ENCODE measurements at places on chromosomes 12 and 14.

- DNase-seq: no peak
These were observed 132.3 kb downstream of the TMEM132C start for GRCh38 chr12:128399253-128399652.

- no peak for DNase-seq
These were observed 16.7 kb downstream of the NEUROD4 start for GRCh38 chr12:55036326-55037115.

- no peak for DNase-seq
These were observed 100.3 kb downstream of the DAD1 start for GRCh38 chr14:22488522-22489243.

- no peak for DNase-seq
These were observed 105.5 kb downstream of the BCL11B start for GRCh38 chr14:99166506-99166905.

GRCh38 chr14:53412819-53413675 lies 259.9 kb upstream of the DDHD1 start:
- no peak for DNase-seq

DNA sequence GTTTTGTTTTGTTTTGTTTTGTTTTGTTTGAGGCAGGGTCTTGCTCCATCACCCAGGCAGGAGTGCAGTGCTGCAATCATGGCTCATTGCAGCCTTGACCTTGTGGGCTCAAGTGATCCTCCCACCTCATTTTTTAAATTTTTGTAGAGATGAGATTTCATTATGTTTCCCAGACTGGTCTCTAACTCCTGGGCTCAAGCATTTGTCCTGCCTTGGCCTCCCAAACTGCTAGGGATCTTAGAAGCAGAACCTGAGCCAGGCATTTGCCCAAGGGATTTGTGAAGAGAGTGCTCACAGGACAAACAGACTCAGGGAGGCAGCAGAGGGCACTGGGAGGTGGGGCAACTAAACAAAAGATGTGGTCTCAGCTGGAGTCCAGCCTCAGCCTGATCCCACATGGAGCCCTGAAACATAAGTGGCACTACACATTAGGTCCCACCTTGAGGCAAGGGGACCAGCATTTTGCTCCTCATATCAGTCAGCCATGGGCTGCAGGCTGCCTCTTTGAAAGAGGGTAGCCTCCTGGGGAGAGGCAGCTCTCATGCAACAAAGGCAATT lies 86.2 kb upstream of the CMKLR1 start:
- DNase-seq: no peak

DNA sequence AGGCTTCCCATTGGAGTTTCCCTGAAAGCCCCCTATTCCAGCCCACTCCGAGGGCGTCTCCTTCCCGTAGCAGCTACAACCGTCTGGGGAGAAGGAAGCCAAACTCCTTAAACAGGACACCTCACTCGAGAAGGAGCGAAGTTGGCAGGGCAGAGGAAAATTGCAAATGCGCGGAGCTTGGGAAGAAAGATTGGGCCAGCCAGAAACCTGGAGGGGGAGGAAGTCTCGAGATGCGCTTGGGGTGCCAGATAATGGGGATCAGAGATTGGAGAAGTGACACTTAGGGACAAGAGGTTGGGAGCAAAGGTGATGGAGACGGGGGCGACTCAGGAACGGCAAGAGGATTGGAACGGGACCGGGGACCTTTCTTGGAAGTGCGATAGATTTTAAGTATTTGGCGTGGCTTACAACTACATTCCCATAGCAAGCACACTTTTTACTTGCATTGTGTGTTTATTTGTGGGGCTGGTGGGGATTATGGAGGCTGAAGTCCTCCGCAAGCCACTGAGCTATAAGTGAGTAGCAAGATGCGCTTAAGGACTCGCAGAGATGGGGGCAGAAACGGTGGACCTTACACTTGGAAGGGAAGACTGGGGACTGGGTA lies 926 bp downstream of the HRK start:
- DNase-seq: no peak

DNA sequence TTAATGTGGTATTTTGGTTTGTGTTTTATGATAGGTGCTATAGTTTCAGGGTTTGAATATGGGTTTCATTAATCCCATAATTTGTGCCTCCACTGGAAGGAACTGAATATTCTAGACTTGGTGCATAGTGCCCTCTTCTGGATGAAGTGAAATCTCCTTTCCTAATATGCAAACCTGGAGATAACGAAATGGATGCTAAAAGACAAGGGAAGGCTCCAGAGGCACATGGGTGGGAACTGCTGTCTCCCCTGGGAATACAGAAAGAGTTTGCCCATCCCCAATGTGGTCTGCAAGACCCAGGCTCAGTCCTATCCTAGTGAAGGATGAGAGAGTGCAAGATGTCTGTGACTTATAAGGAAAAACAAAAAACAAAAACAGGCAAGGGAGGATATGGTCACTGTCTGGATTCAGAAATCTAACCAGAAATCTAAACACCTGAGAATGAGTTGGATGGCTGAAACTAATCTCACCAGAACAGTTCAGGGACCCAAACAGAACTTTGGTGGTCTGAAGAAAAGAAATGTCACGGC lies 142.3 kb upstream of the TMPO start:
- DNase-seq: no peak

DNA sequence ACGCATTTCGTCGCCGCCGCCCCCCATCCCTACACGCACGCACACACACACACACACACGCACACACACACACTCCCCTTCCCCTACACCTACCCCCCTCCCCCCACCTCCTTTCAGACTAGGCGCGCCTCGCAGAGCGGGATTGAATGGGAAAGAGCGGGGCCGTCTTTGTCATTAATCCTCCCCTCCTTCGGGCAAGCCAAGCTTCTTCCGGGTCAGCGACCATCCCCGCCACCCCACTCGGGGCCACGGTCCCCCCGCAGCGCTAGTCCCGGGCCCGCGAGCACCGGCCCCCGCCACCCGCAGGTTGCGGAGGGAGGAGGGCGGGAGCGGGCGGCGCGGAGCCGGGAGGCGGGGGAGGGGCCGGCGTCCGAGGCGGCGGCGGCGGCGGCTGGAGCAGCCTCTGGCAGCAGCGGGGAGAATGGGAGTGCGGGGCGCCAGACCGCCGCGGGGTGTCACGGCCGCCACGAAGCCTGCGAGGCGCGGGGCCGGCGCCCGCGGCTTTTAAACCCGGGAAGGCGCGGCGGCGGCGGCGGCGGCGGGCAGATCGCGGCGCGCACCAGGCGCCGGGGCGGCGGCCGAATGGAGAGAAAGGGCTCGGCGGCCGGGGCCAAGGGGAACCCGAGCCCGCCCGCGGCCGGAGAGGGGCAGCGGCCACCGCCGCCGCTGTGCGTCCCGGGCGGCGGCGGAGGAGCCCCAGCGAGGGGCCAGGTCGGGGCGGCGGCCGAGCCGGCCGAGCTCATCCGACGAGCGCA lies at the start of gene TTC9:
TSS of gene TTC9 (plus strand) at position 369 of the 755 bp plus-strand sequence. CDS start at position 583, 214 bp downstream.
- no peak for DNase-seq

DNA sequence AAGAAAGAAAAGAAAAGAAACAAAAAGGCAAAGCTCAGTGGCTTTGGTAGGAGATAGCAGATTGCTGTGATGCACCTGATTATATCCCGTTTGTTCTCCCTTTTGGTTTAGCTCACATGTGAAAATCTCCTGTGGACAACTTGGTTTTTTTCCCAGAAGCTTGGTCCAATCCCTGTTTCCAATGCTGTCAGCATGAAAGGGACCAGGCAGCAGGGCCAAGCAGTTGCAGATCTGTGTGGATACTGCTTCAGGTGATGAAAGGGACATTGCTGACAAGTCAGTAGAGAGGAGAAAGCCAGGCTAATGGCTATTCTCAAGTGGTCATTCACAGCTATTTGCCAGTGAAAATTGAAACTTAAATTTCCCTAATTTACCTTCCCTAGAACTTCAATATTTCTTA lies 18.8 kb upstream of the SLCO1A2 start:
- DNase-seq: no peak

DNA sequence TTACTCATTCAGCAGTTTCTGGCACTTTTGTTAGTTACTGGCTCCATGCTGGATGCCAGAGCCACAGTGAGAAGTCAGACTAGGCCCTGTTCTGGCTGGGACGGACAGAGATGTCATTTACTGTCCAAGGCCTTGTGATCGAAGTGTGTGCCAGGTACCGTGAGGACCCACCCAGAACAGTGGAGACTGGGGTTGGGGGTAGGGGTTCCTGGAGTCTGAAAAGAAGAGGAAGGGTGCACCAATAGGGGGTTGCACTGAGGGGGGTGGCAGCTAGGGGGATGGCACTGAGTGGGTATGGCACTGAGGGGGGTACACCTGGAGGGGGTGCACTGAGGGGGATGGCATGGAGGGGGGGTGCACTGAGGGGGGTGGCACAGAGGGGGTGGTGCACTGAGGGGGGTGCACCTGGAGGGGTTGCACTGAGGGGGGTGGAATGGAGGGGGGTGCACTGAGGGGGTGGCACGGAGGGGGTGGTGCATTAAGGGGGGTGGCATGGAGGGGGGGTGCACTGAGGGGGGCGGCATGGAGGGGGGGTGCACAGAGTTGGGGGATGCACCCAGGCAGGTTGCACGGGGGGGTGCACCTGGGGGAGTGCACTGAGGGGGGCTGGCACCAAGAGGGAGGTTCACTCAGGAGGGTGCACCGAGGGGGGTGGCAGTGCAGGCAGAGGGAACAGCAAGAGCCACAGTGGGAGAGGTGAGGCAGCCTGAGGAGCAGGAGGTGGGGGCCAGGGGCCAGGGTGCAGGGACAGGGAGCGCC lies 10.6 kb upstream of the CYP46A1 start:
- DNase-seq: no peak

DNA sequence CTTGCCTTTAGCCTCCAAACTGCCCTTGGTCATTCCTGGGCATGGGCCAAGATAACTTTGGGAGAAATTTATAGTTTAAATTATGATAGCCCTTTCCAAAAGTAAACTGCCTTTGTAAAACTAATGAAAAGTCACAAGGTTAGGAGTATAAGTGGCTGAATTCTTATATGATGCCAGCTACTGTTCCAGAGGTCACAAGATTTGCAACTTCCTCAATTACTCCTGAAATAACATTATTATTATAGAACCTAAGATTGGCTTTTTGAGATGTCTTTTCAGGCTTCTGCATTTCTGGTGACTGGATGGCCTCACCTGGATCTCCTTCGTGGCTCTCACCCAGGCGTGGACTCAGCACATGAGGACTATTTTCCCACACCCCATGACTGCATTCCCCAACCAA lies 55.0 kb downstream of the OSBPL8 start:
- DNase-seq: no peak

DNA sequence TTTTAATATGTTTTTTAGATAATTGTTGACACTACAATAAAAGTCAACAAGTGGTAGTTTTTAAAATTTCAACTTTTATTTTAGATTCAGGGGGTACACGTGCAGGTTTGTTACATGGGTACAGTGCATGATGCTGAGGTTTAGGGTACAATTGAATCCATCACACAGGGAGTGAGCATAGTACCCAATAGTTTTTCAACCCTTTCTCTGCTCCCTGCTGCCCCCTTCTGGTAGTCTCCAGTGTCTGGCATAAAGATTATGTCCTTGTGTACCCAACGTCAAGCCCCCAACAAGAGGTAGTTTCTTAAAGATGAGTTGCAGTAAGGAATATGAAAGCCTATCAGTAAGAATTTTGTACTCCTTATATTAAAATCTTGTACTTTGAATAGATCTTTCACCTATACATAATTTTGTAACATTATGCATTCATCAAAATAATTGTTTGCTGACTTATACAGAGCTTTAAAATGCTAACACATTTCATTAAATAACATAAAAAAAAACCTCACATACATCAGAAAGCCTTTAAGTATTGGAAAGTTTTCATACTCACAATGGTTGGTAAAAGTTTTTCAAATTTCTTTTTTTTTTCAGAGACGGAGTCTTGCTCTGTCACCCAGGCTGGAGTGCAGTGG lies 5.4 kb upstream of the RALGAPA1 start:
- DNase-seq: peak; percentile 77

GRCh38 chr14:54778618-54779345 lies 123.8 kb downstream of the GCH1 start:
- DNase-seq: no peak

GRCh38 chr14:54623279-54624004 lies 56.5 kb downstream of the SAMD4A start:
- no peak for DNase-seq

GRCh38 chr12:54404061-54405004 lies 14.7 kb downstream of the ITGA5 start:
- no peak for DNase-seq

DNA sequence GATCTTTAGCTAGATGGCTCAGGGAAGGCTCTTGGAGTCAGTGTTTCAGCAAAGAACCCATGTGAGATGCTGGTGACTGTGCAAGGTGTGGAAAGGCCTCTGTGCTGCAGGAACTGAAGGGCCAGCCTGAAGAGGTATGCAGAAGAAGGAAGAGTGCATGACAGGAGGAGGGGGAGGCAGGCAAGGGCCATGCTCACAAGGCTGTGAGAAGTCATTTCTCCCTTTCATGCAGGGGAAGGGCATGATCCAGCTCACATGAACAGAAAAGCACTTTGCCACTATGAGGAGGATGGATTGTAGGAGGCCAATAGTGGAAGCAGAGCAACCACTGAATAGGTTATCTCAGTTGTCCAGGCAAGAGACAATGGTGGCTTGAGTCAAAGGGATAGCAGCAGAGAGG lies 83.7 kb downstream of the SSPN start:
- no peak for DNase-seq

DNA sequence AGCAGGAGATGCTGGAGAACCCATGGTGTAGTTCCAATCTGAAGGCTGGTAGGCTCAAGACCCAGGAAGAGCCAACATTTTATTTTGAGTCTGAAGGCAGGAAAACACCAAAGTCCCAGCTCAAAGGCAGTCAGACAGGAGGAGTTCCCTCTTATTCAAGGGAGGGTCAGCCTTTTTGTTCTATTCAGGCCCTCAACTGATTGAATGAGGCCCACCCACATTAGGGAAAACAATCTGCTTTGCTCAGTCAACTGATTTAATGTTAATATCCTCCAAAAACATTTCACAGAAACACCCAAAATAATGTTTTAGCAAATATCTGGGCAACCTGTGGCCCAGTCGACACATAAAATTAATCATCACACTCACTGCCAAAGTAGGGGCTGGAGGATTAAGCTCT lies 130.8 kb downstream of the LMNTD1 start:
- no peak for DNase-seq

GRCh38 chr12:109736552-109737108 lies 23.0 kb downstream of the FAM222A start:
- no peak for DNase-seq

DNA sequence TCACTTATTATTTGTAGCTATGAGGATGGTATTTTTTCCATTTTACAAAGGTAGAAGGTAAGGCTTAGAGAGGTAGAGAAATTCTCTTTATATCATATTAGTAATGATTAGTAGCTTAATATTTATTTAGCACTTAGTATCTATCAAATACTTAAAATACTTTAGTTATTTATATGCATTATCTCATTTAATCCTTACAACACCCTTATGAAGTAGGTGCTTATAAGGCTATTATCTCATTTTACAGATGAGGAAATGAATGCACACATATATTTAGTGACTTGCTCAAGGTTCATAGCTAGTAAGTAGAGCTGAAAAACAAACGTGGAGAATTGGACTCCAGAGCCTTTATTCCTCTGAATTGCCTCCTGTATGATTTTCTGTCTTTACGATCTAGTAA lies 11.0 kb downstream of the RAB5B start:
- DNase-seq: no peak

- peak; percentile 10 for DNase-seq
These were observed 1104.3 kb downstream of the BCL11B start for GRCh38 chr14:98167705-98168104.

GRCh38 chr12:101740566-101740965 lies 1.3 kb upstream of the SYCP3 start:
- no peak for DNase-seq
